HEK293T (cell line): ENCODE measurements at places on chromosomes 6 and 20.

DNA sequence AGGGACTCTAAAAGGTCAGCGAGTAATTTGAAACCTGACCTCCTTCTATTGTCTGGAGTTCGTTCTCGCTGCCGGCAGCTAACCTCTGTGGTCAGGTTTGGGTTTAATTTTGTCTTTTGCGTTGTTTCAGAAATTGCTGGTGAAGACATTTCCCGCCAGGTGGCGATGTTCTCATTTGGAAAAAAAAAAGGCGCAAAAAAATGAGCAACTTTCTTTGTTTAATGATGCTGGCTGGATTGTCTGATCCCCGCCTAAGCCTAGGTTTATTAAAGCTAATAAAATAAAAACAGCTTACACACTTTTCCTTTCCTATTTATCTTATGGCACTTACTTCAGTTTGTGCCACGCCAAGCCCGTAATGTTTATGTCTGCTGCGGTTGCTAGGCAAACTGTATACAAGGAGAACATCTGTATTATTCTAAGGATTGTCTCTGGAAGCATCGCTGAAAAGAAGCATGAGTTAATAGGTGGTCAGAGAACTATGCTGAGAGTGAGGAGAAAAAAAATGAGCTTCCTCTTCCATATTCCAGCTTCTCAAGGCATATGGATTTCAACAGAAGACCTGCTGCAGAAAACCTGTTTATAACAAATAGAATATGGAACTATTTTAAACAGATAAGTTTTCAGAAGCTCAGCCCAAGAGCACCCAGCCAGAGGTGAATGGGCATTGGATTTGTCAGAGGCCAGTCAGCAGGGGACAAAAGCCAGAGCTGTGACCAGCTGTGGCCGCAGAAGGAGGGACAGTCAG lies 205.7 kb downstream of the DOK5 start:
- DNase-seq: peak; percentile 32

DNA sequence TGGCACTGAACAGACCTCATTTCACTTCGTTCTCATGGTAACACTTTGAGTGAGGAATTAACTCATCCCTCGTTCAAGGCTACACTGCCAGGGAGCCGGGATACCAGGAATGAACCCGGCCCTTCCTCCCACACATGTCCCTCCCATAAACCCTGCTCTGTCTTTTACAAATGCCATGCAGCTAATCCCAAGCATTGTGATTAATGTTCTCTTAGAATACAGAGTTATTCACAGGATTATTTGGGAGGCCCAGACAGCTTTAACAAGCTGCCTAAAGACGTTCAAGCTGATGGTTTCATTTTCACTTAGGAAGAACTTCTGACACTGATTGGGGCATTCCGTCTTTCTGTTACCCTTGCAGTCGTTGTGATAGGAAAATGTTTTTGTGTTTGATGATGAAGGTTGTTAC lies 42.5 kb upstream of the CD83 start:
- no peak for DNase-seq

DNA sequence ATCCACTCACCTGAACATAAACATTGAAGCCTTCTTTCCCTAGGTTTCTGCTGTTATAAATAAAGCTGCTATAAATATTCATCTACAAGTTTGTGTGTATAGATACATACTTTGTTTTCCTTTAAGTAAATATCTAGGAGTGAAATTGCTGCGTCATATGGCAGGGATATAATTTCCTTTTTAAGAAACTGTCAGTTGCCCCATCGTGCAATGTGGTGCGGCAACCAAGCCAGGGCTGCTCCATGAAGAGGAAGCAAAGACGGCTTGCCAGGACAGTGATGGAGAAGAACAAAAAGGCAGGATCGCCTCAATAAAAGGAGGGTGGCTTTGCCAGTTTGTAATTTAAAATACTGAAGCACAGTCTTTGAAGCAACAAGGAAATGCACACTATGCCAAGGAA lies 36.6 kb downstream of the CITED2 start:
- no peak for DNase-seq

DNA sequence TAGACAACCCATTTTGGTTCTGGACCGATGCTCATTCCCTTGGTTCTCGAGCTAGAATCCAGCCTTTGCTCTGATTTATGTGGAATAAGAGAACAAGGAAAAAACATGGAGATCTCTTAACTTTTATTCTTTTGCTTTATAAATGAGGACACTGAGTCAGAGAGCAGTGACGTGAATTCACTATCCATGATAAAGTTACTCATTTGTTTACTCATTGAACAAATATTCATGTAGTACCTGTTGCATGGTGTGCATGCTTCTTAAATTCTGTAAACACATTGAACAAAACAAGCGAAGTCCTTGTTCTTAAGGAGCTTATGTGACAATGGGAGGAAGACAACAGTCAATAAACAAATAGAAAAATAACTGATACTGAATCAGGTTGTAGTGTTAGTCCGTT lies 56.9 kb downstream of the BMP2 start:
- DNase-seq: no peak

DNA sequence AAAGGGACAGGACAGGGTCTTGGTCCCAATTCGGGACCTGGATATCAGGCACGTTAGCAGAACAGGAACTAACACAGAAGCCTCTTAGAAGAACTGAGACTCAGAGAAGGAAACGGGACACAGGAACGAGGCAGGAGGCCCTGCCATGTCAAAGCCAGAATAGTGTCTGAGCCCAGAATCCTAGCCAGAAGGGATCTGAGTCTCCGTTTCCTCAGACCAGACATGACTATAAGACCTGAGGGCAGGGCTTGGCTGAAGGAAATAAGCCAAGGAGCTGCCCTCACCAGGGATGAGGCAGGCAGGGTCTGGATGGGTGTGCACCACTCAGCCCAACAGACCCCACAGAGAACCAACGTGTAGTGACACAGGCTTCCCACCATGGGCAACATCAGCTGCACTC lies 40.3 kb downstream of the TRERF1 start:
- DNase-seq: no peak

- no peak for DNase-seq
Observed at GRCh38 chr20:45230631-45231030, 9.5 kb downstream of the SEMG2 start.

DNA sequence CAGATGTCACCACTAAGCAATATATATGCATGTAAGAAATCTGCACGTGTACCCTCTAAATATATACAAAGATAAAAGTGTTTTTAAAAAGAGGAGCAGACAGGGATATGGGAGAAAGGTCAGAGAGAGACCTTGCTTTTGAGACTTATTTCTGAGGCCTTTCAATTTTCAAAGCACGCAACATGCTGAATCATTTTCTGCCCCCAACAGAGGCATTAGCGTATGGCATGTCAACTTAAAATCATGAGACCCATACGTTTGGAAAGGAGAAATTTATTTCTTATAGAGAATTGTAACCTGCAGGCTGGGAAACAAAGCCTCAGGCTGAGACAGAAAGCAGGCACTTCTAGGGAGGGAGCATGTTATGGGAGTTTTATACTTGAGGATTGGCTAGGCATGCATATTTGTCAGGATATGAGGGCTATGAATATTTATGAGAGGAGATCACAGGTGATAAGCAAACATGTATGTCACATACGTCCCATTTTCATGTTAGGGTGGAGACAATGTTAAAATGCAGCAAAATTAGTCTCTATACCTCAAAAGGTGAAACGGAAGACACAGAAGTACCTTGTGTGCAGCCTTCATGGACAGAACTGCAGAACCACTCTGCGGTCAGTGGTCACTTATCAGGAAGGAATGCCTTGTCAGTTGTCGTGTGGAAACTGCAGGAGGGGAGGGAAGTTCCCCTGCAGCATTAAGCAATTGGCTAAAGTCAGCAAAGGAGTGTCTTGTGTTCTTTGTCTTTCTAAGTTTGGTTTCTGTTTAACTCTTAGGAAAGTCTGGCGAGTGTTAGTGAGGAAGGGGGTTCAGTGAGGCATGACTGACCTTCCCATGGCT lies 6.3 kb upstream of the GABRR2 start:
- no peak for DNase-seq
